Glomerular endothelial cell (primary cell): ENCODE measurements at places on chromosomes 3 and 15. TPM values are rescaled to one million over a fixed set of nuclear protein-coding genes. Genes with fewer than 3 reads are reported as not detected.

- DNase-seq = no peak
These were observed 46.2 kb downstream of the CCDC12 start for GRCh38 chr3:46930166-46930944.

PPP1R14D gene
- total RNA-seq = not detected in 2 replicates

DNA sequence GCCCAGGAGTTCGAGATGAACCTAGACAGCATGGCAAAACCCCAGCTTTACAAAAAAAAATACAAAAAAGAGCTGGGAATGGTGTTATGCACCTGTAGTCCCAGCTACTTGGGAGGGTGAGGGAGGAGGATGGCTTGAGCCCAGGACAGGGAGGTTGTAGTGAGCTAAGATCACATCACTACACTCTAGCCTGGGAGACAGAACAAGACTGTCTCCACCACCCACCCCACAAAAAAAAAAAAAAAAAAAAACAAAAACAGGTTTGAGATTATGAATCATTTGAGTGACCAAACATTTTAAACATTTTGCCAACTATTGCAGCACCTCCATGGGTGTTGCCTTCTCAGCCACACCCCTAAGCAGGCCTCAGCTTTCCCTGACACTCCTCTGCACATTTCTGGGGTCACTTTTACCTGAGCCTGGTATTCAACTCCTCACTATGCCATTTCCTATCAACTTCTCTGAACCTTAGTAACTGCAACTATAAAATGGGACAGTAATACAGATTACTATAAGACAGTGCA lies 41.8 kb downstream of the IL5RA start:
- no peak for DNase-seq

- no peak for DNase-seq
These were observed 15.7 kb upstream of the MEF2A start for GRCh38 chr15:99550077-99550476.

DNA sequence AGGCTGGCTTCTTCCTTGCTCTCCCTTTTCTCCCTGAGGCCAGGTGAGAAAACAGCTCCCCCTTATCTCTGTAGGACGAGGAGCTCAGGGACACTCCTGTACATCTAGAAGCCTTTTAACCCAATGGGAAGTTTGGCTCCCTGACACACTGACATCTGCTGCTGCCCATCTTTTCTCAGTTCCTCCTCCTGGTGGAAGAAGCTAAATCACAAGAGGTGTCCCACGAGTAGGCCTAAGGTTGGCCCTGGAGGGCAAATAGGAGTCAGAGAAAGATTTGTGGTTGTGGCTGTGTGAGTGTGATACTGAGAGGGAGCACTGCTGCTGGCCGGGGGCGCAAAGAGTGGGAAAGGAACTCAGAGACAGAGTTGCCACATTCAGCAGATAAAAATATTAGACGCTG lies 49.5 kb downstream of the ARHGAP31 start:
- DNase-seq = no peak
